ENCODE measurements at places on chromosomes 6 and 20.

- DNase-seq, result no peak
These were observed 582.0 kb downstream of the QKI start for GRCh38 chr6:163996491-163996890.

DNA sequence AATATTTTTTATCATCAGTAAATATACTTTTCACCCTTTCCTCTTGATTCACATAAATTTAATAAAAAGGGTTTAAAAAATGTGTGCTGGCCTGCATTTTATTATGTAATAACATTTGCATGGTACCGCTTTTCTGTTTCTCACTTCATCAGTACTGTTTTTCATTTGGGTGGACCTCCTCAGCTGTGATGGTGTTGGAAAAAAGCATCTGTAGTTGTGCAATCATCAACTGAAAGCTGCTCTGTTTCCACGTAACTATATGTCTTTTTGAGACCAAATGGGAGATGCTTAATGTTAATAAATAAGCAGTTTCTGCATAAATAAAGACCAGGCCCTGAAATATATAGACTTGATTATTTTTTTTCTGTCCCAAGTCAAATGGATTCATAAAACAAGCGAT is 31.6 kb upstream of the CENPW start:
- no peak for DNase-seq

- no peak for DNase-seq
These were observed 41.2 kb upstream of the PDE10A start for GRCh38 chr6:165704045-165704748.

DNA sequence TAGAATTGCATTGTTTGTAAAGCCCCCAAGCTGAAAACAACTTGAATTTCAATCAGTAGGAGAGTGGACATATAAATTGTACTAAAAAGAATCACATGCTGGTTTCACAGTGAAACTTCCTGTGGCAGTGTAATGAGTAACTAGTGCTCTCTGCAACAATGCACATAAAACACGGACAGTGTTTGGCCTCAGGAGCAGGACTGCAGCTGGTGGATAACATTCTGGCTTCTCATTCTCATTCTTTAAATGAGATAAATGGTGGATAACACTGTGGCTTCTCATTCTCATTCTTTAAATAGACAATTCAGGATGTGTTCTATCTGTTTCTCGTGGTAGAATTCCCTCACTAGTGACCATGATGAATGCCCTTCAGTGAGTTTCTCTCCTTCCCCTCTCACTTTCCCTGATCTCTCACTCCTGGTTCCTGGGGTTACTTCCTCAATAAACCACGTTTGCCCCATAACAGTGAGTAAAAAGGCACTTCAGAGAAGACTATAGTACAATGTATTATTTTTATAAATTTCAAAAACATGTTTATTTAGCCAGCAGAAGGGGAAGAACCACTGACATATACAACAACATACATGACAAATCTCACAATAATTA is 59.9 kb downstream of the SLC22A2 start:
- no peak for DNase-seq

DNA sequence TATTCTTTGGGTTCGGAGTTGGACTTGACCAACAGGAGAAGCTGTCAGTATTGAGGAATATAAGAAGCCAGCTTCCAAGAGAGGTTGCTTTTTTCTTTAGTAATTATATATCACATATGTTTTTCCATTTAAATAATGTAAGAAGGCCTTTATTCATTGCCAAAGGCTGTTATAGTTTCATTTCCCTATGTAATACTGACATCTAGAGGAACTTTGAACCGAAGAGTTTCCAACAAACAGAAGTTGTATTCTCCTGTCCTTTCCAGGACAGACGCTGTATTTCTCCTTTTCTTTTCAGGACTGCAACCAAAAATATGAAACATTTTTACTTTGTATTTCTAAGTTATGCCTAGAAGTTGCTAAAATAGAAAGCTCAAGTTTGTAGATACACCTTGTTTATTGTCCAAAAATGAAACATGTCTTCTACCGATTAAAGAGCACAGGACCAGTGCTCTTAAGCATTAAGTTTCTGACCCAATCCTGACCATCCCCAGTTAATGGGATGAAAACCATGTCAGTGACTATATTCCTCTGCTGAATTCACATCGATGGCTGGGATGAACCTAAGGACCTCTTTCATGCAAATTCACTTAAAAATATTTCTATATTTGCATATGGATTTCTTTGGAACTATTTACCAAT is 55.1 kb downstream of the MYLK4 start:
- DNase-seq, result no peak

DNA sequence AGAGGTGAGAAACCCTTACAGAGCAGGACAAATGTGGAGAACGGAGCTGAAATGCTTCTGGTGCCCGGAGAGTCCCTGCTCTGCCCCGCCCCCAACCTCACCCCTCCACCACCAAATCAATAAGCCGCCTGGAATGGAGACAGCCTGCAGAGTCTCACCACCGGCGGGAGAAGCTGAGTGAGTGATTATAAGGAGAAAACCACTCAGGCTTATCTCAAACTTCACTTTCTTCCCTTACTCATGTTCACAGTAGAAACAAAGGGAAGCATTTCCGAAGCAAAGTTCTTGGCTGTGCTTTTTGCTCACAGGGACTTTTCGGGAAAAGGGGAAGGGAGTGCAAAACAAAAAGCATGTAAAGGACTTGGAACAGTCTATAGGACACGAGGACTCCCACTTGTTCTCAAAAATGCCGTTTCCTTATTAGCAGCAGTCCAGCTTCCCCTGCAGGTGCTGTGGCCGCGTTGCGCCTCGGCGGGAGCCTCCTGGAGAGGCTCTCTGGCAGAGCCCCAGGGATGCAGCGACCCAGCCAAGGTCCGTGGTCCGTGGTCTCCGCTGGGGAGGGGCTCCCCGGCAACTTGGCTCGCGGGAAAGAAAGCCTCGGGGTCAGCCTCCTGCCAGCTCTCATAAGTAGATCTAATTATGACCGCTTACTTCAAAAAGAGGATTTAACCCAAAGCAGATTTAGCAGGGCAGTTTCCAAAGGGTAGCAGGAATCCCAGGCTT is 64.8 kb upstream of the TMEM30A start:
- peak; percentile 1 for DNase-seq

- DNase-seq, result no peak
These were observed 345.4 kb downstream of the CD109 start for GRCh38 chr6:74041420-74041819.

DNA sequence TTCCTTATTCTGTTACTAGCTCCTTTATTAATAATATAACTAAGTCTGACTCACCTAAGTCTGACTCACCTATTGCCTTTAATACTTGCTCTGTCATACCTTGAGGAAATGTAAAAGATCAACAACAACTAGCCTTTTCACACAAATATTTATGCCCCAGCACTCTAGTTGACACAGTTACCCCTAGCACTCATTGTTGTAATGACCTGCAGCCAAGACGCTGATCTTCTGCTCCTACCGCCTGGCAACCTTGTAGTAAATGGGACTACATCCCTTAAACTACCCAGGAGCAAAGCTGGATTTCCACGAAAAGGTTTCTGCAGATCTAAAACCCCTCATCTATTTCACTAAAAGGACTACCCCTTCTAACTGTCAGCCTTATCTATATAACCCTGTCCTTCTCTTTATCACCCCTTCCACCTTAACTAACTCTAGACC is 90.0 kb downstream of the PLG start:
- DNase-seq, result no peak

- DNase-seq, result no peak
These were observed 93.2 kb downstream of the ASXL1 start for GRCh38 chr20:32451340-32451681.

All from activated naive CD8-positive, alpha-beta T cell treated with anti-CD3 and anti-CD28 coated beads for 36 hours (primary cell).